Type B pancreatic cell (in vitro differentiated cells): ENCODE measurements at places on chromosomes 12 and 14. TPM values are rescaled to one million over a fixed set of nuclear protein-coding genes. Genes with fewer than 3 reads are reported as not detected.

Gene MMP17
- 14.1 and 26.8 TPM in 2 replicates for total RNA-seq

Gene PCK2
- 35.0 and 40.9 TPM in 2 replicates for total RNA-seq

Gene PLEKHD1
- total RNA-seq: 0.12 and 0.48 TPM in 2 replicates

Gene TMEM52B
- 0.68 and 3.4 TPM in 2 replicates for total RNA-seq

Gene SLC5A8
- total RNA-seq: 0.72 and 1.0 TPM in 2 replicates

Gene SCARB1
- 23.4 and 27.7 TPM in 2 replicates for total RNA-seq

Gene LPAR5
- 2.7 and 19.9 TPM in 2 replicates for total RNA-seq

Gene ESRRB
- 0.40 and 0.94 TPM in 2 replicates for total RNA-seq

Gene RNASE4
- total RNA-seq: 10.5 and 19.3 TPM in 2 replicates

Gene MORN3
- total RNA-seq: 0.80 and 0.83 TPM in 2 replicates

Gene OR4K13
- total RNA-seq: not detected in 2 replicates

Gene SLC6A15
- 1.4 and 14.8 TPM in 2 replicates for total RNA-seq

Gene RFX4
- total RNA-seq: 0.29 and 25.4 TPM in 2 replicates

Gene TMEM132C
- total RNA-seq: 4.3 and 61.8 TPM in 2 replicates

Gene GALNT4
- 8.7 and 10.1 TPM in 2 replicates for total RNA-seq

Gene CCDC177
- 0.21 and 3.4 TPM in 2 replicates for total RNA-seq

Gene CNOT2
- 80.2 and 83.9 TPM in 2 replicates for total RNA-seq

Gene MYF5
- total RNA-seq: not detected in 2 replicates

Gene SAMD15
- total RNA-seq: 4.0 and 9.7 TPM in 2 replicates

Gene ETV6
- total RNA-seq: 26.5 and 47.1 TPM in 2 replicates

Gene ATP23
- total RNA-seq: 5.2 and 9.7 TPM in 2 replicates

Gene KRT83
- total RNA-seq: not detected in 2 replicates

Gene PIK3C2G
- 4.6 and 8.4 TPM in 2 replicates for total RNA-seq

Gene FOXJ2
- 15.6 and 35.5 TPM in 2 replicates for total RNA-seq

Gene INSM2
- 0.12 and 0.26 TPM in 2 replicates for total RNA-seq

Gene ANO4
- 4.8 and 7.3 TPM in 2 replicates for total RNA-seq

Gene PRICKLE1
- 11.7 and 28.7 TPM in 2 replicates for total RNA-seq

Gene ZNF641
- 9.5 and 19.4 TPM in 2 replicates for total RNA-seq

Gene CHPT1
- total RNA-seq: 26.4 and 35.2 TPM in 2 replicates

Gene GLIPR1L2
- 0.17 and 0.77 TPM in 2 replicates for total RNA-seq

Gene DTX1
- total RNA-seq: 1.4 and 2.4 TPM in 2 replicates

Gene SP7
- total RNA-seq: 0.22 TPM in 1 of 2 replicates, not detected in the other

Gene ADAM20
- total RNA-seq: 0.29 and 0.85 TPM in 2 replicates

Gene DNAJC22
- 3.6 and 5.0 TPM in 2 replicates for total RNA-seq

Gene LTA4H
- 68.1 and 117 TPM in 2 replicates for total RNA-seq

Gene FLVCR2
- total RNA-seq: 5.6 and 11.8 TPM in 2 replicates

Gene ARHGAP9
- 0.52 and 1.8 TPM in 2 replicates for total RNA-seq

Gene GALNT9
- total RNA-seq: 1.6 TPM in 1 of 2 replicates, not detected in the other

Gene CLEC2A
- total RNA-seq: not detected in 2 replicates

Gene WASHC4
- 35.6 and 40.5 TPM in 2 replicates for total RNA-seq

Gene RNFT2
- 8.7 and 25.0 TPM in 2 replicates for total RNA-seq

Gene KIAA0586
- total RNA-seq: 15.6 and 24.1 TPM in 2 replicates

Gene DEGS2
- total RNA-seq: 5.2 and 7.6 TPM in 2 replicates

Gene SLC7A7
- 9.7 and 31.6 TPM in 2 replicates for total RNA-seq

Gene DPF3
- 4.5 and 5.8 TPM in 2 replicates for total RNA-seq

Gene CCDC175
- total RNA-seq: 0.39 TPM in 1 of 2 replicates, not detected in the other

Gene GPR137C
- 1.6 and 6.1 TPM in 2 replicates for total RNA-seq

Gene SPRYD3
- 22.1 and 43.0 TPM in 2 replicates for total RNA-seq

Gene VPS33A
- 33.0 and 34.7 TPM in 2 replicates for total RNA-seq

Gene RNASE3
- total RNA-seq: not detected in 2 replicates

Gene NKX2-1
- total RNA-seq: 7.4 and 9.3 TPM in 2 replicates

Gene RNASE13
- total RNA-seq: not detected in 2 replicates

Gene NTS
- 75.7 and 117 TPM in 2 replicates for total RNA-seq

Gene ACTR10
- total RNA-seq: 61.7 and 67.3 TPM in 2 replicates

Gene STON2
- 40.4 and 105 TPM in 2 replicates for total RNA-seq

Gene ADAMTS20
- total RNA-seq: 1.2 and 3.1 TPM in 2 replicates
